ENCODE measurements at places on chromosomes 3 and 15.

DNA sequence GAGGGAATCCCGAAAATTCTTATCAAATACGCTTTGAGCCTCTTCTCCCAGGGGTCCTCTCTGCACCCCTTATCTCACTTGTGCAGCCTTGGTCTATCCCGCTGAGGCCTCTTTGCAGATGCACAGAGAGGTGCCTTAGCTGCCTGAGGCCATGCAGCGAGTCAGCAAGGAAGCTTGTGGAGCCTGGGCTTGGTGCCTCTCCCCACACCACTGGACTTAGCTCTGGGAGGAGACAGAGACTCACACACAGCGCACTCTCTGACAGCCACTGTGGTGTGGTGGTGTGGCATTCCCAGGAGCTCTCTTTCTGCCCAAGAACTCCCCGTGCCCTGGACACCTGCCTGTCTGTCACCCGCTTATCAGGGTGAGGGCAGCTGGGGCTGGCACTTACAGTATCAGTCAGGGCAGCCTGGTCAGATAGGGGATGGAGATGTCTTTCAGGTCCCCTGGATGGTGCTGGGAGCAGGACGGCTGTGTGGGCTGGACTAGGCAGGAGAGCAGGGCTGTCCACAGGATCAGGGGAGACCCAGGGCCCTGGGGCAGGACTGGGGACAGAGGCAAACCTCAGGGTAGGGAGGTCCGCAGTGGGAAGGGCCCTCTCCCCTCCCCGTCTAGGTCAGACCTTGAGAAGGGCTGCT lies 10.2 kb upstream of the LINGO1 start:
- no peak for DNase-seq

GRCh38 chr3:160395297-160395696 lies 3.7 kb downstream of the IFT80 start:
- DNase-seq: no peak

DNA sequence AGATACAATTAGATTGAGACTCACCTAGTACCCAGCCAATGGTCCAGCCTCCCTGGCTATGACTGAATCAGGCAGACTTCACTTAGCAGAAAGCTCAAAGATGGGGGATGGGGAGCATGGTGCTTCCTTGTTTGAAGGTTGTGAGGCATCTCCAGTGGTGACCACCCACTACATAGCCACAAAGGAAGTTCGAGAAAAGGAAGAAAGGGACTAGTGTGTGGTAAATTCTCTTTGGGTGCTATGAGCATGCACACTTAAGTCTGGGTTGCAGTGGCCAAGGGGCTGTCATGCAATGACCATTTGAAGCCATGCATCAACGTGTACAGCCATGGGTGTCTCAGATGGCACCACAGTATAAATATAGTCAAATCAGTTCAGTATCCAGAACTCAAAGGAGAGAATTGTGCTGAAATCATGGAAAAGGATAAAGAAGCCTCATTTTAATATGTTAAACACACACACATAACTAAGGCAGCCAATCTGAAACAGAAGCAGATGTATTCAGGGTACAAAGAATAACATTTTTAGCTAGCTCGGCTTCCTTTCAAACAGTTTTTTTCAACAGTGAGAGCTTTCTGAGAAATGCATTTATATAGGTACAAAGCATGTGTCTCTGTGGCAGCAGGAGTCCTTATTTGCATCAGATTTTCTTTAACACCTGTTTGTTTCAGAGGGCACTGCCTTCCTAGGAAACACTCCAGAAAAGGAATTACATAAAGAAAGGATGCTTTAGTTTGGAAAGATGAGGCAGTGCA lies 275.5 kb downstream of the GAP43 start:
- DNase-seq: no peak

DNA sequence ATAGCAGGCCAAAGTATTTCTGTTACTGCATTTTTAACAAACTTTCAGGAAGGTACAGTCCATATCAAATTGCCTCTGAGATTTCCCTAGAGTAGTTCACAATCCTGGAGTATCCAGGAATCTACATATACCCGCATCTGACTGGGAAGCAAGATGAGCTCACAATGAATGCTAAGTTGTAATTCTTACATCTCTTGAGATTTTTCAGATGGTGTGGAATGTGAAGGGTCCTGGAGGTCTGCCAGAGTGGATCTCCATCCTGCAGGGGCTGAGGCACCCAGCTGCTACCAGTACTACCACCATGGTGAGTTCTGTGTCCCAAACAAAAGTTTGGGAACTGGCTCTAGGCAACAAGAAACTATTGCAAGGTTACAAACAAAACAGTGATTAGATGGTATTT lies 156.7 kb upstream of the CCDC54 start:
- no peak for DNase-seq

- no peak for DNase-seq
Observed at GRCh38 chr3:30775040-30775439, 119.4 kb downstream of the GADL1 start.

- DNase-seq: no peak
Observed at GRCh38 chr3:64163019-64163754, 62.1 kb downstream of the PRICKLE2 start.

GRCh38 chr3:25294169-25294805 lies 133.8 kb upstream of the RARB start:
- peak; percentile 13 for DNase-seq

GRCh38 chr3:4231041-4231440 lies 72.1 kb upstream of the SETMAR start:
- DNase-seq: no peak

DNA sequence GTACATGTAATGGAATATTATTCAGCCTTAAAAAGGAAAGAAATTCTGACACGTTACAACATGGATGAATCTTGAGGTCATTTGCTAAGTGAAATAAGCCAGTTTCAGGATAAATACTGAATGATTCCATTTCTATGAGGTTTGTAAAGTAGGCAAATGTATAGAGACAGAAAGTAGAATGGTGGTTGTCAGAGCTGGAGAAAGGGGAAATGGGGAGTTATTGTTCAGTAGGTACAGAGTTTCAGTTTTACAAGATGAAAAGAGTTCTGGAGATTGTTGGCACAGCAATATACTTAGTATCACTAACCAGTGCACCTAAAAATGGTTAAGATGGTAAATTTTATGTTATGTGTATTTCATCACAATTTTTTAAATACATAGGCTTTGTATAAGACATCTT lies 60.6 kb downstream of the USP8 start:
- no peak for DNase-seq

- DNase-seq: peak; percentile 51
Observed at GRCh38 chr15:58472821-58473581, 41.2 kb downstream of the LIPC start.

GRCh38 chr3:138066383-138066782 lies 49.0 kb downstream of the DZIP1L start:
- DNase-seq: no peak

DNA sequence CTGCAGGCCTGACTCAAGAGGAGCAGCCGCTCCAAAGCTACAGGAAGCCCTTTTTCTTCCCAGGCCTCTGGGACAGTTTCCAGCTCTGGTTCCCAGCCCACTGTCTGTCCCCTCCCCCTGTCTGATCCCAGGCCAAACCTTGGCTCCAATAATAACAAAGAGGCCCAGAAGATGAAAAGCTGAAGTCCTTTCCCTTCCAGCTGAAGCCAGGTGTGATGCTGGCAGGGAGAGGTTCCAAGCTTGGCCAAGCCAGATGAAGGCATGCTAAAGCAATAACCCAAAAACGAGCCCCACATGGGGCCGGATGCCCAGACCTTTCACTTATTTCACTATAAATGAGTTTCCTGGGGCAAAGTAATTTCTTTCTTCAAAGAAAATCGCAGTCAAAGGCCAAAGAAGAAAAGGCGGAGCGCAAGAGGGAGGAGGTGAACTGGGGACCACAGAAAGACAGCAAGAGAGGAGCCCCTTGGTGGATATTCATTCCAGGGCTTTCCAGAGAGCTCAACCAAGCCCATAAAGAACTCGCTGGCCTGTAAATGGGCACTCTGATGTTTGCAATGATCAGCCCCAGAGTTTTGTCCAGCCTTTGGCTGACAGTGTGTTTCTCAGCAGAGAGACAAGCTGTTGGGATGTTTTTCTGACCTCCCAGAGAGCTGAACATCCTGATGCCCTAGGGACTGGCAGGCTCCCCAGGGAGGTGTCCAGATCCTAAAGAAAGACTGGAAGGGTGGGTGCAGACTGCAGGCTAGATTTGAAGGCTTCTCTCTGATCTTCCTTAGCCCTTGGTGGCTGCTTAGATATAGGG lies 157.6 kb downstream of the UACA start:
- DNase-seq: no peak

DNA sequence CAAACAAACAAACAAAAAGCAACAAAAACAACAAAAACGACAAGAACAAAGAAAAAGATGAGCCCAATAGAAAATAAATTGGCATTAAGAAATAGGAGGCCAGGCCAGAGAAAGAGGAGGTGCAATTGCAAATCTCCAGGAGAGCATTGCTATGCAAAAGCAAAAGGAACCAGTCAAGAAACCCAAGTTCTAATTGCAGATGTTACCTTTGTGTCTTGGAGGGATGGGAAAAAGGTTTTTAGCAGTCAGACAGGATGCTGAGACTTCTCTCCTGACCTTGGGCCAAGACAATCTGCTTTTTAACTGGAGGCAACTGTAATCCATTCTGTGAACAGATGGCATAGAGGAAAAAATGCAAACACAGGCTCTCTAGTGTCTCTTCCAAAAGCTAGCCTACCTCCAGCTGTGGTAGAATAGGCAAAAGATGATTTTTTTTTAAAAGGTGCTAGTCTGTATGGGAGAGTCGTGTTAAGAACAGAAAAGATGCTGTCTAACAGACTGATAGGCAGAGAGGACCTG lies 56.4 kb downstream of the LSAMP start:
- DNase-seq: no peak

DNA sequence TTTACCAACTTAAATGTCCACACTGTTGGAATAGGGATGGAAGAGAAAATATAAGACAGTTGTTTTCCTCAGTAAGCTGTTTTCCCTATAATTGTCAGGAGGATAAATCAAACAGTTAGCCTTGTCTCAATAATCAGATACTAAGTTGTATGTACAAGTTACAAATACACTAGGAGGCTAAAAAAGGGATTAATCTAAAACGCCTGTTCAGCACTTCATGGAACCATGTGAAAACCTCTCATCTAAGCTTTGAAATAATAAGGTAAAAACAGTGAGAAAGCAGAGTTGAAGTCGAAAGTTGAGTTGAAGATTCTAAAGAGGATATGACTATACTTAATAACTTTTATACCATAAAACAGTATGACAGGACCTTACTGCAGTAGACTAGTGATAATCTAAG lies 62.0 kb downstream of the CALML4 start:
- DNase-seq: no peak

- DNase-seq: no peak
Observed at GRCh38 chr3:169871129-169871886, 1.6 kb upstream of the LRRC31 start.

GRCh38 chr3:181694805-181695660 lies 16.7 kb upstream of the SOX2 start:
- no peak for DNase-seq

DNA sequence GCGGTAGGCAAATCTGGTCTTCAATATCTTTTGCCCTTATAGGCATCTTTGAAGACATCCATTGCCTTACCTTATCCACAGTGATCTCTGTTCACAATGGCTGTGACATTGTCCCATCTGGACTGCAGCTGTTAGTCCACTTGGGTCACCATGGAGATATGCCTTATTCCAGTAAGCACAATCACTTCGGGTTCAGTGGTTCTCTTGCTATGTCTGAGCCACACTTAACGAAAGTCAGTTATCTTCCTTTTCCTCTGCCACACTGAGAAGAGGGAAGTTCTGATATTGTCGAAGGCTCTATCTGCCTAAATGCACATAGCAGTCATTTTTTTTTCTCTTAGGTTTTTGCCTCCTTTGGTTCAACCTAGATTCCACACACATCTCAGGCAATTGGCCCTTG lies 119.0 kb upstream of the SATB1 start:
- DNase-seq: no peak

- DNase-seq: no peak
Observed at GRCh38 chr15:87614704-87615103, 641.8 kb downstream of the NTRK3 start.
